ENCODE measurements at places on chromosomes 2 and 18.

DNA sequence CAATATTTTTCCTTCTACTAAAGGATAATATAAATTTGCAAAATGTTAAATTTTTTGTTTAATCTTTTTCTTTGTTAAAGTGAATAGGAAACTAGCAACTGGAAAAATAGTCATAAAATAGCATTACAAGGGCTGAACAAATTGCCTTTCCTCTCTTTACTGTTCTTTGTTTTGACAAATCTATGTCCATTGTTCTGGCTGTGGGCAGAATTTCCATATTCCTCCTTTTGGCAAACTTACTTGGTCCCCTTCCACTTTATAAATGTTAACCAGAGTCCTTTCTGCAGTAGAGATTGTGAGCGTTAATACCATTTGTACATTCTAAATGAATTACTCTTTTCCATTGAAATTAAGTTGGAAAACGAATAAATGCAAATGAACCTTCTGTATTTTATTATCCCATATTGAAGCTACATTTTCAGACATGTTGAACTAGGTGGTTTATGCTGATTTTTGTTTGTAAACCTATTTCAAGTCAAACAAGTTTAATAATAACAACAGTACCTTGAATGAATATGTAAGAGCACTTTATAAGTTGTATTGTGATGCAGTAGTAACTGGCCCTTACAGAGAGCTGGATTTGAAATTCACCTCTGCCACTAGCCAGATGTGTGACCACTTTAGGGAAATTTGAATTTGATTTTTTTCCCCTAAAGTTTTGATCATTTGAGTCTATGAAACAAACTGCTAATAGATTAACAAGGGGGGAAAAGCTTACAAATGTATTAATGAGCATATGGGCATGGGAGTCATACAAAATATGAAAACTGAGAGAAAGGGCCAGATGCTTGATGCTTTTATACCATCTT, 3.3 kb downstream of the RNF125 start:
- DNase-seq: no peak

GRCh38 chr2:138121666-138122661, 157.7 kb downstream of the HNMT start:
- DNase-seq: no peak

- no peak for DNase-seq
These were observed 53.0 kb upstream of the CYP20A1 start for GRCh38 chr2:203185864-203186263.

GRCh38 chr2:104787298-104788065, 66.4 kb upstream of the POU3F3 start:
- DNase-seq: no peak
